Right ventricle myocardium inferior (tissue), 1 donor: ENCODE measurements at places on chromosomes 3 and 15. TPM values are rescaled to one million over a fixed set of nuclear protein-coding genes. Genes with fewer than 3 reads are reported as not detected.
A peak's percentile ranks its signal among the peaks of the same experiment; 100 is the strongest.

Gene PRSS50
- total RNA-seq = 0.11 TPM

DNA sequence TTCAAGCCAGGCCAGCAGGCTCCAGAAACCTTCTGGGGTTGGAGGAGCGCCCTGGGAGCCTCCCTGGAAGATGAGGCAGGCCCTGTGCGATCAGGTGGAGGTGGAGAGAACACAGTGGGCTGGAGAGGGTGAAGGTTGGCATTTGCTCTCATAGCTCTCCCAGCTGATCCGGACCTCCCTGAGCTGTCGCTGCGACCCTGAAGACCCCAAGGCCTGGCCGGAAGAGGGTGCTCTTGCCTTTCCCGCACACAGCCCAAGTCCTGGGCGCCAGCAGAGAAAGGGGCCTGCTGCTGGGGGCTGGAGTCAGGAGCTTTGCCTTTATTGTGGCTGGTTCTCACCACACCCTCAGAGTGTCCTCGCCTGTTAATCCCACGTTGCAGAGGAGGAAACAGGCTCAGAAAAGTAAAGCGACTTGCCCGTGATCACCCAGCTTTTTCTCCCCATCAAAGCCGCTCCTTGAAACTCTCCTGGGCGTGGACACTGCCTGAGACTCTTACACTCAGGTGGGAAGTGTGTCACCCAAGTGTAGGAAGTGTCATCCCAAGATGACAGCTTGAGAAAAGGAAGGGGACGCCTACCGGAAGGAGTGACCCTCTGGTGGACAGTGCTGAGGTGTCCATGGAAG, 8.6 kb upstream of the RPL29 start:
- DNase-seq = peak; percentile 78

Gene KNL1
- 0.54 TPM for total RNA-seq

Gene ACVR2B
- total RNA-seq = 4.8 TPM

DNA sequence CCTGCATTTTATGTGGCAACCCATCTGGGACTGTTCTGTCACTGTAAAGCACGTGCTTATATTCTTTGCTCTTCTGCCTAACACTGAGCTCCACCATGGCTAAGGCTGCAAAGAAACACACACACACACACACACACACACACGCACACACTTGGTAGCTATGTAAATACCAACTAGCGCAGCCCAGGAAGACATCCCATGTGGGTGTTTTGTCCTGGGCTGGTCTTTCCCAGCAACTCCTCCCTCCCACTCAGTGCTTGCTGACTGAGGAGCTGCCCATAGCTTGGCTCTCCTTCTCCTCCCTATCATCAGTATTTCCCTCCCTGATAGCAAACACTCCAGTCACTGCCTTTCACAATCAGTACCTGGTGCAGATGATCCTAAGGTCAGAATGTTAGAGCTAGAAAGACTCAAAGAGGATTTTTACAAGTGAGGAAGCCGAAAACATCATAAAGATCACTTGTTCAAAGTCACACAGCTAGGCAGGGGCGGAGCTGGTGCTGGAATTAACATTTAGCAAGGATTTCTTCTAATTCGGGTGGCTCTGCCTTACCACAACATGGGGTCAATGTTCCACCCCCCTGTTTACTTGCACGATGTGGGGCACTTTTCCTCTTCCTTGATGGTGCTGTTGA, 377.1 kb upstream of the TBL1XR1 start:
- no peak for DNase-seq
